ENCODE measurements at places on chromosomes 1 and 21.

- DNase-seq = no peak
Measured at GRCh38 chr1:239493811-239494414, 107.5 kb downstream of the CHRM3 start.

DNA sequence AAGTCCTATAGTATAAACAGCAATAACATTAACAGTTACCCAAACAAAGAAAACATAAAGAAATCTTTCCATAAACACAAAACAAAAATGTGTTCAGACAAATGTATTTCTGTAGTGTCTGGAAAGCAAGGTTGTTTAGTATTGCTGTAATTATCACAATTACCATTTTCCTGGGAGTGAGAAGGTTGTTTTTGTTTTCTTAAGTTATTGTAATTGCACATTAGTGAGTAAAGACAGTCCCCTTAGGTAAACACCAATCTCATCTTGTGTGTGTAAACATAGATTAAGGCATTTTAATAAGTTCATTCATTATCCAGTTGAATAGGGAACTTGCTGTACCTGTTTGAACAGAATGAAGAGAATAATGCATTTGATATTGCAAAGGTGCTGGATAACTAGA, 356.9 kb upstream of the ADGRL4 start:
- DNase-seq = no peak

DNA sequence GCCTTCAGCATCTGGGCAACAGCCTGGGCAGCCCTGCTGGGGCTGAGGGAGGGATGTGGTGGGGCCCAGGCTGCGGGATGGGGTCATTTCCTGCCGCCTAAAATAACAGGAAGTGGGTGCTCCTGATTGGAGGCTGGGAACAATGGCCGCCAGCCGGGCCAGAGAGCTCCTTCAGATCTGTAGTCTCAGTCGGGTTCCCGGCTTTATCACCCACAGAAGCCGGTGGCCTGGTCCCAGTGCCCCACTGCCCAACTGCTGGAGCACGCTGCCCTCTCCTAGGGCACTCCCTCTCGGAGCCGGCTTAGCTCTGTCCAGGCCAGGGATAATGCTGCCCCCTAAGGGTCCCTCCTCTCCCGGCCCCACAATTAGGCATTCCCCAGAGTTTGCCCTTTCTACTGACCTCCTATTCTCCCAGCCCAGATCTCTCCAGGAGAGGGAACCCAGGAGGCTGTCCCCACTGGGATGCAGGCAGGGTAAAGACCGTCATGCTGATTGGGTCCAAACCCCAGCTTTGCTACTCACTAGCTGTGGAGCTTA, 5.1 kb downstream of the MAP7D1 start:
- DNase-seq = peak; percentile 90

DNA sequence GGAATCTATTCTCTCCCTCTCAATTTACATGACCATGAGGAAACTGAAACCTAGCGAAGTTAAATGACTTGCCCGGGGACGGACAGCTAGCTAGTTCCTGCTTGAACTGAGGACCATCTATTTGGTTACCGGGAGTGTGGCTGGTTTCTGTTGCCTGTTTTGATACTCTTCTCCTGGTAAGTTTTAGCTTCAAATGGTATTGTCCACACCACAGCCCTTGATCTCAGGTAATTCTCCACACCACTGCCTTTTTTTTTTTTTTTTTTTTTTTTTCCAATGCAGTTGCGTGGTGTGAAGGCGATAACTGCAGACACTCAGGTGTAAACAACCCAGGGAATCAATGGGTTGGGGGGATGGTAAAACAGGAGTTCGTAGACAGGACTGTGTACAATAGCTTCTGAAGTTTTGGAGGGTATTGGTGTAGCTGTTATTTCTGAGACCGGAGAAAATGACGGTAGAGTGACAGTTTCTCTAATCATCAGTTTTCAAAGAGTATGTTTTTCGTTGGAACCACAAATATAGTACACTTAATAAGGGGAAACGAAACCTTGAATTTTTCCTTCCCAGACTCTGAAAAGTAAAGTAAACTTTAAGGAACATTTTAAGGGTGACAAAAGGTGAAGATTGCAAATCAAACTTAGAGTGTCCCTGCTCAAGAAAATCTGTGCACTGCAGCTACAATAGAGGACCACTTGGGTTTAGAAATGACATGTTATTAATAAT, 125.3 kb upstream of the CACYBP start:
- peak; percentile 32 for DNase-seq

DNA sequence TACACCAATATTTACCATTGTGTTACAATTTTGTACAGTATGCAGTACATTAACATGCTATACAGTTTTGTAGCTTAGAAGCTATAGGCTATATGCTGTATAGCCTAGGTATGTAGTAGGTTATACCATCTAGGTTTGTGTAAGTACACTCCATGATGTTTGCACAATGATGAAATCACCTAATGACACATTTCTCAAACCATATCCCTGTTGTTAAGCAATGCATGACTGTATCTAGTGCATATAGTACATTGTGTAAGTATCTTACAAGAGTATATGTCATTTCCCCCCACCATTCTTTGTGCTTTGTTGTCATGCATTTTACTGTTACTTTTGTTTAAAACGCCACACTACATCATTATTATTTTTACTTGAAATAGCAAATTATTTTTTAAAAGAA, 65.7 kb upstream of the RNF11 start:
- peak; percentile 83 for DNase-seq

DNA sequence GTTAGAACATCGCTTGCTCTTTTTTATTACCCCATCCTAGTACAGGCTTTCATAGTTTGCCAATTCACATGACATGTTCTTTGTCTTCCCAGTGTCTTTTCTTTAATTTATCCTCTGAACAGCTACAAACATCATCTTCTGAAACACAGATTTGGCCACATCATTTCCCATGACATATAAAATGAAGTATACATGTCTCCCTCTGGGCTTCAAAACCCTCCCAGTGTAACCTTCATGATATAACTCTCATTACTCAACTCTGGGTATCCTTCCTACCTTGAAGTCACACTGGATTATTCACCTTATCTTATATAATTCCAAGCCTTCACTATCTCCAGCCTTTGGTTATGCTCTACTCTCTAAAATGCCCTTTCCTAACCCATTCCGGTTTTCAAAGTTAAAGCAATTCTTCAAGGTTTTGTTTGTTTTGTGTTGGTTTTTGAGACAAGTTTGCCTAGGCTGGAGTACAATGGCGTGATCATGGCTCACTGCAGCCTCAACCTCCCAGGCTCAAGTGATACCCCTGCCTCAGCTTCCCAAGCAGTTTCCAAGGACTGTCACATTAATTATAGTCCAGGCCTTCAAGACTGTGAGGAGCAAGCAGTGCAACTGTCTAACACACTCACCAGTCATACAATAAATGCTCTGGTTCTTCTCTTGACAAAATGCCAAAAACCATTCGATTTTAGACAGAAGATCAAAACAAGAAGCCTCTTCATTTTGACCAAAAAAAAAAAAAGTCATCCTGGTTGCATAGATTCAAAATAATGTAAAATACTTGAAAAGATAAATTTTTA, 5.8 kb downstream of the RGS1 start:
- no peak for DNase-seq

GRCh38 chr1:202158810-202159533, 1.4 kb downstream of the PTPN7 start:
- DNase-seq = peak; percentile 35

GRCh38 chr1:209704584-209704983, at the start of gene HSD11B1:
HSD11B1 (plus strand) TSS chr1:209704846; CDS start chr1:209704943, 97 bp downstream.
- DNase-seq = peak; percentile 86

DNA sequence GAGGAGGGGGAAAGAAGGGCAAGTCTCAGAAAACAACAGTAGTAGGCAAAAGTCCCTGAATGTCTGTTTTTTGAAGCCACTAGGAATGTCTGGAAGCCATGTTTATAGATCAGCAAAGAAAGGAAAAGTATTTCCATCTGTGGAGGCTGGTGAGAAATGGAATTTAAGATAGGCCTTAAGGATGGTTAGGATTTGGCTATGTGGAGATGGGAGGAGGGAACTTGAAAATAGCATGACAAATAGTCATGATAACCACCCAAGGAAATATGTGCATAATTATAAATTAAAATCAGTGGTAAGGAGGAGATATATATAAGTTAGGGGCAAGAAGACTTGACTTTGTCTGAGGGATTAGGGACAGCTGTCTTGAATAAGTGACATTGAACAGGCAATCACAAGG, 33.8 kb upstream of the FGGY start:
- DNase-seq = no peak

- no peak for DNase-seq
Measured at GRCh38 chr1:246843876-246844275, 87.9 kb downstream of the AHCTF1 start.

DNA sequence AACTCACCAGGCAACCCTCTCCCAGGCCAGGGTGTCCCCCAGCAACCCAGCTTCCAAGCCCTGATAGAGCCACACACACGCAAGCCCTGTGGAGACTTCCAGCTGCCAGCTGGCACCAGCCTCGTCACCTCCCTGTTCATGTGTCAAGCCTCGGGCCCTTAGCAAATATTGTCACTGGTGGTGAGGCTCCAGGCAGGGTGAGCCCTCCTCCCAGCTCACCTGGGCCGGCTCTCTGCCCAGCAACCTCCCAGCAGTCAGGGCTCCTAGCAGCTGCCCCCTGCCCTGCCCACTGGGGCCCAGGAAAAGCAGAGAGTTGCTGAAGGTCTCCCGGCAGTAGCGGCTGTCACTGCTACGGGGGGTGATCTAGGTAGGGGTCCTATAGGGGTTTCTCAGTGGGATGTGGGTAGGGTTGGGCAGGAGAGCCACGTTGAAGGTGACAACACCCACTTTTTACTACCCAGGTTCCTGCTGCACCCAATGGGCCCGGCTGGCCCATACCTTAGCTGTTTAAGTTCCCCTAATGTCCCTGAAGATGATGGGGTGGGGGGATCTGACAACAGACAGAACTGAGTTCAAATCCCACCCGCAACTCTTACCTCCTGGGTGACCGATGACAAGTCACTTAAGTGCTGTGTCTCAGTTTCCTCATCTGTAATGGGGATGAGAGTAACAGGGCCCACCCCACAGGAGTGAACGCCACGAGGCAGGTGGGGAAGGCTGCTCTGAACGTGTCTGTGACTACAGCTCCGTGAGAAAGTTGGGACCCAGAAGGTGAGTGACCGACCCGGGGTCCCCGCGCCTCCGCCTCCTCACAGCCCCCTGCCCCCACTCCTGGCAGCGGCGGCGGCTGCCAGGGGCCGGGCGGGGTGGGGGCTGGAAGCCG, 678 bp downstream of the TTC39A start:
- no peak for DNase-seq

GRCh38 chr1:173507847-173508209, 30.7 kb downstream of the PRDX6 start:
- DNase-seq = no peak

DNA sequence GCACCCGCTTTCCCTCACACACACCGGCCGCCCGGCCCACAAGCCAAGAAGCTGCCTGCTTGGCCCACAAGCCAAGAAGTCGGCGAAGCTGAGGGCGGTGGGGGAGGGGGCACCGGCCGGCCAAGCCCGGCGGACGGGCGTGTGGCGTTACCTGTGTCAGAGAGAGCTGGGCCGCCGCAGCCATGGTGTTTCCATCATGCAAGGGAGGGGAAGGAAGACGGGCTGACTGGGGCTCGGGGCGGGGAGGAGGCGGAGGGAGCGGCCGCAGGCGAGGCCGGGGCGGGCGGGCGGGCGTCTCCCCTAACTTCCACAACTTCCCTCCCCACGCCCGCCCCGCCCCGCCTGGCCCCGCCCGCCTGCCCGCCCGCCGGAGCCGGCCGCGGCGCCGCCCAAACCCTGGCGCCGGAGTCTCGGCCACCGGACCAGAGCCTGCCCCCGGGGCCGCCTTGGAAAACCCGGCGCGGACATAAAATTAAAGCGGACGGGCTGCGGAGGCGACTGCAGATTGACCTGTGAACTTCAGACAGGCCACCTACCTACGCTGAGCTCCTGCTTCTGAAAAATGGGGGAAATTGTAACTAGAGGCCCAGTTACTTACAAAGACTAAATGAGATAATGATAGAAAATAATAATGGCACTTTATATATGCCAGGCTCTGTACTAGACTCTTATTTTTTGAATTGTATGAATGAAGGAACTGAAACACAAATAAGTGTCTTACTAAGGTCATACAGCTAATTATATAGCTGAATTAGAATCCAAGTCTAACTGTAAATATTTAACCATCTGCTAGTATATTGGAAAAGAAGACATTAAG, at the start of gene EPS15:
Gene EPS15, minus strand, starts transcription at position 219 of the 817 bp plus-strand sequence. Its CDS starts 35 bp downstream, at position 184.
- DNase-seq = peak; percentile 63

DNA sequence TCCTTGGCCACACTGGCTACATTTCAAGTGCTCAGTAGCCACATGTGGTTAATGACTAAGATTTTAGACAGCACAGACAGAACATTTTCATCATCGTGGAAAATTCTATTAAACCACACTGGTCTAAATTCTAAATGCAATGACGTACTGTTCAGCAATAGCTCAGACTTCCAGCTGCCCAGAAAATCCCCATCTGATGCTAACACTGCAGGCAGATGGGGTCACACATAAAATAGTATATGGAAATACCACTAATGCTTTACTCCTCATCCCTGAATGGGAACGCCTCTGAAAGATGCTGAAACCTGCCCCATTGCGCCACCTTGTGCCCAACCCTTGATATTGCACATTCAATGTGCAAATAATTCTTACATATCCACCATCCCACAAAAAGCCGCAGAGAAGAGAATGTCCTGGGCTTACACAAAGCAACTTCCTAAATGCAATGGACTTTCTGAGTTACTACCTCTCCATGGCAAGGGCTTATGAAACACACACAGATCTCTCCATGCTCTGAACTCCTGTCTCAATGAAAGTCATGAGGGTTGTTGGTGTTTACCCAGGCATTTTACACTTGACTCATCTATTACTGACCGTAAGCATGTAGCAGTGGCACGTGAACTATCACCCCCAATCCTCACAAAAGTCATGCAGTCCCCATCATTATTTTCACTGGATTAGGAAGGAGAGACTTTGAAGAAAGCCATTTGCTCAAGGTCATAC, 20.3 kb upstream of the SLC5A9 start:
- peak; percentile 50 for DNase-seq
